ENCODE measurements at places on chromosomes 5 and 9. TPM values are rescaled to one million over a fixed set of nuclear protein-coding genes. Genes with fewer than 3 reads are reported as not detected.

Gene ADRB2
- polyA plus RNA-seq, result 0.70 TPM

Gene PFN3
- polyA plus RNA-seq, result not detected

Gene SLC34A3
- 0.42 TPM for polyA plus RNA-seq

Gene CAMK4
- 0.12 TPM for polyA plus RNA-seq

Gene IQGAP2
- 36.8 TPM for polyA plus RNA-seq

Gene HCN1
- polyA plus RNA-seq, result 0.08 TPM

Gene GALNT12
- polyA plus RNA-seq, result 7.3 TPM

Gene KLF9
- polyA plus RNA-seq, result 9.0 TPM

Gene TNC
- 0.31 TPM for polyA plus RNA-seq

Gene CFAP157
- polyA plus RNA-seq, result 2.1 TPM

Gene DNAH5
- polyA plus RNA-seq, result 0.84 TPM

All from pancreas (tissue), 10 donors.